Amniotic stem cell (primary cell): ENCODE measurements at places on chromosomes 13 and 19.

GRCh38 chr19:10390652-10391286 lies 10.4 kb upstream of the TYK2 start:
- DNase-seq: no peak

DNA sequence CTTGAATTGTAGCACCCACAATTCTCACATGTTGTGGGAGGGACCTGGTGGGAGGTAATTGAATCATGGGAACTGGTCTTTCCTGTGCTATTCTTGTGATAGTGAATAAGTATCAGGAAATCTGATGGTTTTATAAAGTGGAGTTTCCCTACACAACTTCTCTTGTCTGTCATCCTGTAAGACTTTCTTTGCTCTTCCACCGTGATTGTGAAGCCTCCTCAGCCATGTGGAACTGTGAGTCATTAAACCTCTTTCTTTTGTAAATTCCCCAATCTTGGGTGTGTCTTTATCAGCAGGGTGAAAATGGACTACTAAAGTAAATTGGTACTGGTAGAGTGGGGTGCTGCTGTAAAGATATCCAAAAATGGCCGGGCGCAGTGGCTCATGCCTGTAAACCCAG lies 215.6 kb downstream of the LIG4 start:
- no peak for DNase-seq

GRCh38 chr19:56161534-56161933 lies 14.3 kb upstream of the GALP start:
- no peak for DNase-seq

DNA sequence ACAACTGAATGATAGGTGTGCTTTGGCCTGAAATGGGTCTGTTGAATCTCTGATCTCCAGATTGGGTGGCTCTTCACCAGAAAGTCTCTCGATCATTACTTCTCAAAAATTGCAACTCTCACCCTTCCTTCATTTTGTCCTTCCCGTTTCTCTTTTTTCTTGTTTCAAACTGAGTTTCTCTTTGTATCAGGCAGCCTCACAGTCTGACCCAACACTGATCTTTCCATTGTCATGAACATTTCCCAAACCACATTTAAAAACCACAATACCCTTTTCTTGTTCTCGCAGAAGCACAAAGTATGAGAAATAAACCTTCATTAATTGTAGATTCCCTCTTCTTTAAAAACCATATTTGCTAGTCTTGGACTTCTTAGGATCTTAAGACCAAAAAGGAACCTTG lies 33.6 kb upstream of the HMGB1 start:
- DNase-seq: no peak

GRCh38 chr13:98648141-98648540 lies 71.2 kb upstream of the STK24 start:
- no peak for DNase-seq

- DNase-seq: no peak
Measured at GRCh38 chr19:6580313-6580712, 10.6 kb downstream of the CD70 start.

DNA sequence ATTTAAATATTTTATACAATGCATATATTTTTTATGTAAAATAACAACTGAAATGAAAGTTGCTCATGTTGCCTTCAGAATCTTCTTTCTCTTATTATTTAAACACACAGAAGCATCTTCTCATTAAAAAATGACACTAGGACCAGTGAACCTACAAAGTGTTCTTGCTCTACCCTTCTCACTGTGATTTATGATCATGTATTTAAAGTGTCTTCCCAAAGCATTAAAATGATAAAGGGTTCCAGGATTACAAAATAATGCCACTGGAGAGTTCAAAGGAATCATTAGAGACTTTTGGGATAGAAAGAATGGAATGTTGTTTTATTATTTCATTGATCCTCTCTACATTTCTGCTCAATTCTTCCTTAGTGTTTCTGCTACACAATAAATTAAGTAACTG lies 643.6 kb upstream of the SLITRK1 start:
- DNase-seq: no peak

GRCh38 chr13:111219950-111220349 lies 100.5 kb upstream of the TEX29 start:
- DNase-seq: no peak

GRCh38 chr13:101267656-101268055 lies 148.7 kb downstream of the NALCN start:
- DNase-seq: no peak

GRCh38 chr13:112978561-112979405 lies 9.8 kb downstream of the MCF2L start:
- no peak for DNase-seq

DNA sequence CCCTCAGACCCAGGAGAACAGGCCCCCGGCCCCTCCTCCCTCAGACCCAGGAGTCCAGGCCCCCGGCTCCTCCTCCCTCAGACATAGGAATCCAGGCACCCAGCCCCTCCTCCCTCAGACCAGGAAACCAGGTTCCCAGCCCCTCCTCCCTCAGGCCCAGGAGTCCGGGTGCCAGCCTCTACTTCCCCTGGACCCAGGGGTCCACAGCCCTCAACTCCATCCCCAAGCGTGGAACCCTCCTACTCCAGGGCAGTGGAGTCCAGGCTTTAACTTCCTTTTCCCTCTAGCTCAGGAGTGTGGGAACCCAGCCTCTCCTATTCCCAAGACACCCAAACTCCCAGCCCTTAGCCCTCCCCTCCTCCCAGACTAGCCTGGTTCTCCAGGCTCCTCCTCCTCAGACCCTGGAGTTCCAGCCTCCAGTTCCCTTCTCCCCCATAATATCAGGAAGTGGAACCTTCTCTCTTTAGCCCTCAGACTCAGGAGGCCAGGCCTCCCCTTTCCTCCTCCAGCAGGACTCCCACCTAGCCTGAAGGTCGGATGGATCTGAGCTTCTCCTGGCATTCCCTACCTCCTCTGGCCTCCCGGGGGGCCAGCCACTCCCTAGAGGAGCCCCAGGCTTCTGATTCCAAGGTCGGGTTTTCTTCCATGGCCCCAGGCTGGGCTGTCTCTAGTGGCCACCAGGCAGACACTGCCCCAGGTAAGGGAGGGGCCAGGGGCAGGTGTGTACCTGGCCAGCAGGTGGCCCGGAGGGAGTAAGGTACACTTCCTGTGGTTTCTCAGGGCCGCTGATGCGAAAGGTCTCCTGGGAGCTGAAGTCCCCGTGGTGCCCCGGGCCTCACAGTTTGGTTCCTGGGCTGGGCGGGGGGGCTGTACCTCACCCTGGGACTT lies at the start of gene TMC4:
Gene TMC4 (minus strand): TSS at position 690 of the 888 bp plus-strand sequence. CDS start 43 bp downstream, at position 647.
- DNase-seq: no peak
